ENCODE measurements at places on chromosomes 6 and 20. TPM values are rescaled to one million over a fixed set of nuclear protein-coding genes. Genes with fewer than 3 reads are reported as not detected.

The RAMACL gene
- total RNA-seq = 0.49 TPM

The WRNIP1 gene
- 46.6 TPM for total RNA-seq

The EYA4 gene
- 1.5 TPM for total RNA-seq

The ACTR5 gene
- total RNA-seq = 7.5 TPM

The TFAP2C gene
- total RNA-seq = 1.5 TPM

The C4A gene
- 2.1 TPM for total RNA-seq

The IP6K3 gene
- 8.2 TPM for total RNA-seq

The HDAC2 gene
- 66.0 TPM for total RNA-seq

The MYO6 gene
- total RNA-seq = 20.0 TPM

The PREP gene
- 18.0 TPM for total RNA-seq

The NKAPL gene
- total RNA-seq = 0.16 TPM

The TBXT gene
- total RNA-seq = not detected

The SLA2 gene
- not detected for total RNA-seq

The MLIP gene
- 0.25 TPM for total RNA-seq

The ANKRD6 gene
- 3.5 TPM for total RNA-seq

The SYNCRIP gene
- total RNA-seq = 30.9 TPM

The PRL gene
- not detected for total RNA-seq

The ZBTB12 gene
- total RNA-seq = 2.4 TPM

The OVOL2 gene
- total RNA-seq = not detected

The EPB41L1 gene
- 42.7 TPM for total RNA-seq

The RSPH4A gene
- total RNA-seq = 0.13 TPM

The WFDC11 gene
- total RNA-seq = not detected

The IFNGR1 gene
- total RNA-seq = 21.4 TPM

The SAPCD1 gene
- 5.7 TPM for total RNA-seq

The STXBP5 gene
- 15.2 TPM for total RNA-seq

The MCCD1 gene
- total RNA-seq = not detected

The PANK2 gene
- 17.9 TPM for total RNA-seq

The HRH3 gene
- total RNA-seq = not detected

The NFYA gene
- total RNA-seq = 22.9 TPM

The HSPA12B gene
- total RNA-seq = not detected

The TNFRSF6B gene
- 127 TPM for total RNA-seq

The MAPK13 gene
- 19.1 TPM for total RNA-seq

The C20orf141 gene
- total RNA-seq = 0.76 TPM

The BTN3A1 gene
- total RNA-seq = 7.7 TPM

The C20orf202 gene
- total RNA-seq = 0.13 TPM

The PAK5 gene
- not detected for total RNA-seq
